ENCODE measurements at places on chromosomes 6 and 20.

GRCh38 chr6:53014063-53014462, 19.0 kb upstream of the GSTA4 start:
- DNase-seq = no peak

DNA sequence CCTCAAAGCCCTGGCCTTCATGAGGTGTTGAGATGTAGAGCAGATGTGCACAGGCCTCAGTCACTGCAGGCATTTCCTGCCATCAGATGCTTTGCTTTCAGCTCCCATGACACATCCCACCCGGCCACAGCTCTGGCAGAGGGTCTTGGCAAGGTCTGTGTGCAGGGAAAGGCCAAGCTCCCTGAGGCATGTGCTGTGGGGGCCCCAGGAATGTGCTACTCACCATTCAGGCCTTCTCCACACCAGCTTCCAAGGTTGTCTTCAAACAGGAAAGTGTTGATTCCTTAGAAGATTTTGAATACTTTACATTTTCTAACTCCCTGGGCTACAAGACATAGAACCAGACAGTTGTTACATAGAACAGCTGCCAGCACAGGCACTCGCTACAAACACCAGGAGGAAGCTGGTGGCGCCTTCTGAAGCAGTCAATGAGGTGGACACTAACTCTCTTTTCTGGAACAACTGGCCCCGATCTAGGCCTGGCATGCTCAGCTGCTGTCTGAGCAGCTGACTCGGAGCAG, 27.8 kb downstream of the CASS4 start:
- no peak for DNase-seq

DNA sequence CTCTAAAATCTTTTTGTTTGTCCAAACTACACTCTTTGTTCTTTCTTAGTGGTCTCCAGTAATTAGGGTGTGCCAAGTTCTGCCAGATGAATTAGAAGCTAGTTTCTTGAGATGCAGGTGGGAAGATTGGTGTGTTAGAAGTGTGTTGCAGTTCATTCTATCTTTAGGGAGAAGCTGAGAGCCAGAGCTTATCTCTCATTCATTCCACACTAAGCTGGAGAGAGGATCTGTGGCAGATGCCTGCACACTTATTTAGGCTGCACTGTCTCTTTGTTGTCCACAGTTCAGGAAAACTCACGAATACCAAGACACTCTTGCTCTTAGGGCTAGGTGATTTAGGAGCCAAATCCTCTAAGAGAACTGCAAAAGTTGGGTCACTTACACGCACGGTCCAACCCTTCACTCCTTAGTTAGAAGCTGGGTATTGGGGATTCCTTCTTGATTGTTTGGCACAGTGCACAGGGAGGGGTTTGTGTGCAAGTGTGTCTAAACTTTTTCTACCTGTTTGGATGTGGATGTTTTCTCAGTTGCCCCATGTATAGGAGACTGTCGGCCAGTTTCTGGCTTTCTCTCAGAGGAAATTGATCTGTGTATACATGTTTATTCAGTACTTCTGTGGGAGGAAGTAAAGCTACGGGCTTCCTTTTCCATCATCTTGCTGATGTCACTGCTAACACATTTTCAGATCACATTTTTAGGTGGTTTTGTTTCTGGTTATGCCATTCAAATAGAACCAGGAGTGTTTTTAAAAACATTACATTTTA, 49.5 kb downstream of the SMAP1 start:
- DNase-seq = no peak

- no peak for DNase-seq
Measured at GRCh38 chr20:9487231-9487630, 27.2 kb upstream of the LAMP5 start.

DNA sequence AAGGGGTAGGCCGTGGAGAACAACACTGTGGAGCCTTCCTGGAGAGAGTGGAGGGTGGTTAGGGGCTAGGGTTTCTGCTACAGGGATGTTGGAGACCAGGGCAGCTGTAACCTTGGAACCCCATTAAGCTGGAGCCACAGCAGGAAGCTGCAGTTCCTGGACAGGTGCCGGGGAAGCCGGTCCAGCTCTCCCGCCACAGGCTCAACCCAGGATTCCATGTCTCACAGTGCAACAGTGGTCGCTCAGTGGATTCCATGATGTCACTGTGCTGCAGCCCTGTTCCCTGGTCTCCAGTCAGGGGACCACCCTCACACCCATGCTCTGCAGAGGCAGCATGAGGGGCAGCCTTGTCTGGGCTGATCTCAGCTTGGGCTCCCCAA, 264.6 kb upstream of the CDYL start:
- DNase-seq = no peak

DNA sequence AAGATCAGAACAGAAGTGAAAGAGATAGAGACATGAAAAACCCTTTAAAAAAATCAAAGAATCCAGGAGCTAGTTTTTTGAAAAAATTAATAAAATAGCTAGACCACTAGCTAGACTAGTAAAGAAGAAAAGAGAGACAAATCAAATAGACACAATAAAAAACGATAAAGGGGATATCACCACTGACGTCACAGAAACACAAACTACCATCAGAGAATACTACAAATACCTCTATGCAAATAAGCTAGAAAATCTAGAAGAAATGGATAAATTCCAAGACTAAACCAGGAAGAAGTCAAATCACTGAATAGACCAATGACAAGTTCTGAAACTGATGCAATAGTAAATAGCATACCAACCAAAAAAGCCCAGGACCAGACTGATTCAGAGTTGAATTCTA, 29.6 kb upstream of the SENP6 start:
- DNase-seq = no peak

DNA sequence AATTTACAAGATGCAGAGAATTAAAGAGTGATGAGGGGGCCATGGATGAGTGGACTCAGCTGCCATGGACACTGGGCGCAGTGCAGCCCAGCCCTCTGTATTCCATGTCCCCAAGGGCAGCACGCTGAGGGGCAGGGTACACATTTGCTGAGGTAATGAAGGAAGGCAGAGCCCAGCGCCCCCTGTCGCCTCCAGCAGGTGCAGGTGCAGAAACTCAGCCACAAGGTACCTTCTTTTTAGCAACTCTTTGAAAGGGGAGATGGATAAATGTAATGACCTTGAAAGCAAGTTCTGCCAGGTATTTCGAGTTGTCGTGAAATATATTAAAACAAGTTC, 7.1 kb downstream of the CD93 start:
- no peak for DNase-seq

- DNase-seq = no peak
Measured at GRCh38 chr6:129073691-129074395, 190.9 kb downstream of the LAMA2 start.

GRCh38 chr20:60583741-60584140, 625.5 kb downstream of the CDH26 start:
- DNase-seq = no peak

- no peak for DNase-seq
Measured at GRCh38 chr6:3162067-3162497, 4.7 kb upstream of the TUBB2A start.

DNA sequence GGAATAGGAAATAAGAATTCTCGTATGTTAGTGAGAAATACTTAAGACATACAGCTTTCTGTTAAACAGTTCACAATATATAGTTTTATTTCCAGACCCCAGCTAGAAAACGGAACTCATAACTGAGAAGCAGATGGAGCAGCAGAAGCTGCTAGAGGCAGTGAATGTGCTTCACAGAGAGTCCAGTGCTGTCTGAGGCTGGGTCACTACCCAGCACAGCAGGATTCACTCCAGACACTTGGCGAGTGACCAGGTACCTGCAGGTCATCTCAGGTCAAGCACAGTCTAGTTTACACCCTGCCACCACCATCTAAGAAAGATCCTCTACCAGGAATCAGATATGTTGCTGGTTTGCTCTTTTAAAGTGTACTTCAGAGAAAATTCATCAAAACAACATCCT, 243.1 kb upstream of the RAB32 start:
- DNase-seq = no peak

GRCh38 chr6:125267806-125268523, 33.8 kb downstream of the HDDC2 start:
- no peak for DNase-seq

DNA sequence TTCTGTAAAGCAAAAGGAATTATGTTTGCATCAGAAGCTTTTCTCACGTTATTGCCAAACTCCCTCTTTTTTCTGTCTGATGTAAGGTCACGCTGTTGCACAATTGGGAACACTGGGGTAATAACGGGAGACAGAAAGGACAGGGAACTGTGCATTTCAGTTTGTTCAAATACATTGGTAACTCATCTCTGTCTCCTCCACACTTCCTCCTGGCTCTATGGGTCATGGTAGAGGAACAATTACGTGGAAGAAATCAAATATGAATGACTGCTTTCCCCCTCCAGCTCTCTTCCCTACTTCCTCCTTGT, 132.2 kb upstream of the TNFAIP3 start:
- DNase-seq = no peak

- DNase-seq = no peak
Measured at GRCh38 chr6:184161-184700, 108.1 kb upstream of the DUSP22 start.

- DNase-seq = no peak
Measured at GRCh38 chr6:32181915-32182529, 2.0 kb downstream of the AGER start.

DNA sequence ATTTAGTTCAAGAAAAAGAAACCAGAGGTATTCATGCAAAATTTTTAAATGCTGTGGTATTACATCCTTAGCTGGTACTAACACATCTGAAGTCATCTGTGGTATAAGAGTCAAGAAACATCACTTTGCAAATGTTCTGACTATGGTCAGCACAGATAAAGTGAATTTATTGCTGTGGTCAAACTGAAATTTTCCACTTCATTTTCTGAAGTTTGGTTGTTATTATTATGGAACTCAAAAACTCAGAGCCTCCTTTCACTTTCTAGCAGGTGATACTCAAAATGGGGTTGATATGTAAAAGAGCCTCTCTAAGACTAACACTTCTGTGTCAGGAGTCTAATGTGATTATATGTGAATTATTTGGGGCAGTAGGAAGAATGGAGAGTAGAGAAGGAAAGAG, 257.8 kb downstream of the RNGTT start:
- no peak for DNase-seq

DNA sequence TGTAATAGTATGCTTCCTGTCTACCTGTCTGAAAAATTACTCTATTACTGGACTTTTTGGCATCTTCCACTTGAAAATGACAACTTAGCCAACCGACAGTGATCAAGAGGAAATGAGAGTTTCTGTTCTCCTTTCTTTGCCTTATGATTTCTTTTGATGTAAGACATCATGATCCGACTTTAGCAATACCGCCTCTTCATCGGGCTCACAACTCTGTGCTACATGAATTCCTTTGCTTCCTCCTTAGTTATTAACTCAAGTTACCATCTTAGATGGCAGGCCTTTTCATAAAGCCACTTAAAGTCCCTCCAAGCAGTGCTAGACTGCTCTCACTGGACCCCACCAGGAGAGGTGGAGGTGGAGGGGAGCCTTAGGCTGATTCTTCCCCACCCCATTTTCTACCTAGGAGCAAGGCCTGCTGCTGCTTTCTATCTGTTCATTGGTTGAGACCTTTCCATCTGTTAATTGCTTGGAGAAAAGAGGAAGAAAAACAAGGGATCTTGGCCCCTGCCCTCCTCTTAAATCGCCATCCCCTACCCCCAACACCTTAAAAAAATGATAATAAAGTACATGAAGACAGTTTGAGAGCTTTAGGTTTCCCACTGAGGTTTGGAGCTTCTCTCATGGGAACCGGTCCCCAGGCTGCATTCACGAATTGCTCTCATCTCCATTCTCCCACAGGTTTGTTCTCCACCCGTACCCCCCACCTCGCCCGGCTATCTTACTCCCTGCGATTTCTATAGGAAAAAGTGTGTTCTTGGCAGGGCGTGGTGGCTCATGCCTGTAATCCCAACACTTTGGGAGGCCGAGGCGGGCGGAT, 21.6 kb upstream of the MCM3 start:
- DNase-seq = no peak

DNA sequence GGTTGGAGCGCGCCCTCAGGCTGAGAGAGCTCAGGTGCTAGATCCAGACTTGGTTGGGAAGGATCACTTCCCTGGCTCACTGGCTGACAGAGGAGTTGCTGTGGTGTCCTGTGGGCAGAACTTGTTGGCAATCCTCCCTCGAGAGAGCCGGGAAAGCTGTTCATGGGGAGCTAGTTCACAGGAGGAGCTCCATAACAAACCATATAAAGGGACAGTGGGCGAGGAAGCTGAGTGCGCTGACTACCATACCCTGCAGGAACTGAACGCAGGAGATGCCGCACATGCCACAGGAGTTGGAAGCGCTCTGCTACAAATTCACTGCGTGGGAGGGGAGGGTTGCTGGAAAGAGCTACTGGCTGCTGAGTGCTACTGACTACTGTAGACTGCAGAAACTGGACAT, 243.2 kb downstream of the OGFRL1 start:
- no peak for DNase-seq

- DNase-seq = no peak
Measured at GRCh38 chr6:109229536-109229935, 134.2 kb downstream of the CEP57L1 start.

GRCh38 chr20:208942-209566, 18.0 kb upstream of the DEFB129 start:
- DNase-seq = no peak

- no peak for DNase-seq
Measured at GRCh38 chr6:143000811-143001210, 55.8 kb upstream of the HIVEP2 start.

DNA sequence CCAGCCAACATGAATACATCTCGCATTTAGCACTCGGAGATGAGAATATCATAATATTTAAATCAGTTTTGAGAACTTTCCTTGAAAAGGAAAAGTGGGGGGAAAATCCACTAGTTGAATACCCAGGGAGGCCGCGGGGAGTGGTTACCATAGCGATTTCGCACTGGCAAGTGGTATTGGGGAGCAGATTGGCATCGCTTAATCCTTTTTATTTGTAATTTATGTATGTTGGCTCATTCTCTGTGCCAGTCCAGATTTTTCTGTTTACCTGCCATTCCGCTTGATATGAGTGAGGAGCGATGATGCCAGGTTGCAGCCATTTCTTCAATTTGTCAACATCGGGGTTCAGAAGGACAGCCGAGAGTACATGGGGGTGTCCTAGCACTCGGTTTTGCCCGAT, 291.8 kb downstream of the ZNF217 start:
- no peak for DNase-seq

GRCh38 chr20:21712443-21713059, 7.1 kb downstream of the PAX1 start:
- DNase-seq = no peak

GRCh38 chr6:81802356-81802755, 49.9 kb upstream of the TENT5A start:
- DNase-seq = no peak

DNA sequence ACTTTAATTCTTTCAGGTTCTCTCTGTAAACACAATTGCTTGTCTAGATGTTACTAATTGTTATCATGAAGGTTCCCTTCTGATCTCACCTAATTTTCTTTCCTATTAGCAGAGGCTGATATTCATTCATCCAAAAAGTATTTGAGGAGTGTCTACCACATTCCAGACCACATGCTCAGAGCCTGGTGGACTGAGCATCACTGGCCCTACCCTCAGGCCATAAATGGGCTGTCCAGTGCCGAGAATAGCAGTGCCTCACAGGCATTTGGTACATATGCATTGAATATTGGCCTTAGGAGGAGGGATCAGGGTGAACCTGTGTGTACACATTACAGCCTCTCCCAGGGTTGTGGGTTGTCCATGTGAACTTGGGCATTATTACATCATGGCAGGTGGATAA, 40.4 kb upstream of the PRELID3B start:
- no peak for DNase-seq

GRCh38 chr6:13089296-13089994, 238.9 kb downstream of the TBC1D7 start:
- DNase-seq = no peak

- no peak for DNase-seq
Measured at GRCh38 chr6:43940393-43941087, 170.5 kb downstream of the VEGFA start.
